Type B pancreatic cell (in vitro differentiated cells): ENCODE measurements at places on chromosomes 16 and 17. TPM values are rescaled to one million over a fixed set of nuclear protein-coding genes. Genes with fewer than 3 reads are reported as not detected.

Gene ZMYND15
- total RNA-seq: 0.70 and 1.4 TPM in 2 replicates

Gene ATP2A1
- total RNA-seq: 1.5 and 4.4 TPM in 2 replicates

Gene SCNN1G
- 1.3 and 1.4 TPM in 2 replicates for total RNA-seq

Gene NECAB2
- 1.5 and 6.5 TPM in 2 replicates for total RNA-seq

Gene APPBP2
- total RNA-seq: 44.8 and 66.4 TPM in 2 replicates

Gene CTU2
- 25.1 and 27.1 TPM in 2 replicates for total RNA-seq
